T-helper 2 cell treated with Interferon-gamma antibody and Interleukin-4, amounts not matched to agents 5 μg/mL and 100 μg/mL, for 36 hours (primary cell): ENCODE measurements at places on chromosomes 5 and 9.

DNA sequence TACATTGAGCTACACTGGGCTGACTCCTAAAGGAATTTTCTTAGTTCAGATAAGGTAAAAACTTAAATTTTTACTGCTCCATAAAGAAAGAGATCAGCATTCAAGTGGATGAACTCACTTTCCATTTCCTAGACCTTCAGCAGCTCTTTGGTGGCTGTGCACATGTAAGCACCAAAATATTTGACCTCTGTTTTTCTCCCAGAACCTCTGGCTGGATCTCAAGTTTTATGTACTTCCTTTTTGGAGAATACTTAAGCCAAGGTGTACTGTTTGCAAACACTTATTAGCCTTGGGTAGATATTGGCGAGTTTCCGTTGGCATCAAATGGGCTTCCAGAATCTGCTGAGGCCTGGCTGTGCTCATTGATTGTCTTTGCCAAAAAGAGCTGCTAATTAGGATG lies 10.3 kb downstream of the TNC start:
- no peak for DNase-seq

GRCh38 chr5:115480271-115480670 lies 64.3 kb downstream of the FEM1C start:
- no peak for DNase-seq

DNA sequence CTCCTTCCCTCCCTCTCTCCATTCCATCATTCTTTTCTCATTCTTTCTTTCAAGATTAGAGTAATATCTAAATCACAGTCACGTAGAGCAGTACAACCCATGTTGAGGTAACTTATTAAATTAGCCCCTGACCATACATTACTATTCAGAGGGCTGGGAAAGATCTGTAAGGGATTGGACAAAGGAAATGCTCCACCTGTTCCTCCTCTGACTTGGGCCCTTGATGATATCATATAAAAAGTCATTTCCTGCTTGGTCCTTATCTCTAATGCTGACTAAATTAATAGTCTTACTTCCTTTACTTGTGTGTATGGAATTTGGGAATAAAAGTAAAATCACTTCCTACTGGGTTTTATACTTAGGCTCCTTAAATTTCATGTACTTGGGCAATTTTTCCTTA lies 40.8 kb downstream of the SNX18 start:
- DNase-seq, result no peak

- DNase-seq, result no peak
These were observed 77.6 kb downstream of the KIF4B start for GRCh38 chr5:155091063-155091648.

DNA sequence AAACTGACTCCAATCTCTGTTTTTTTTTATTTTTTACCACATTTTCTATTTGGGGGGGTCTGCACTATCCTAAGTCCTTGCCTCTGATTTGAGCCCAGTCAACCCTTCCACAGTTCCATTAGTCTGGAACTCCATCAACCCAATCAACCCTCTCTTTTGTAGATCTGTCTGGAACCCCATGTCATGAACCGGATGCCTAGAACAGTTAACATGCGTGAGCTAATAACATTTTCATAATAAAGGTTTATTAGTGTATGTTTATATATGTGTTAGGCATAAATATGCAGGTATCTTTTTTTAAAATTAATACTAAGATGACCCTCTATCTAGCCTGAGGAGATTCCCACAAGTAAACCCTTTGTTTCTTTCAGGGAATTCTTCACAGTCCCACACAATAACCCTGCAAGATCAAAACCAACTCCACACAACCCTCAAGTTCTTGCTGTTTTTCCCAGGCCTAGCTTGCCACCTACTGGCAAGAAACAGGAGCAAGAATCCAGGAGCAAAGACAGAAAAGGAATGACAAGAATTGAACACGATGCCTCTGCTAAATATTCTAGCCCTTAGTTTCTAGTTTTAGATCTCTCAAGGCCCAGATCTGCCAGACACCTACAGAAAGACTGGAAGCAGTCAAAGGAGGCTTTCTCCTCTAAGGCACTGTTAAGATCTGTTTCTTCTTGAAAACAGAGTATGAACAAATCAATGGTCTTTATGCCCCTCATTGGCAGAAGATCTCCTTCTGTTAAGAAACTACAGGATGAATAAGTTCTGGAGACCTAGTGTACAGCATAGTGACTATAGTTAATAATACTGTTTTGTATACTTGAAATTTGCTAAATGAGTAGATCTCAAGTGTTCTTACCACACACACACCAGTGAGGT lies 100.4 kb downstream of the TRIM36 start:
- DNase-seq, result no peak

DNA sequence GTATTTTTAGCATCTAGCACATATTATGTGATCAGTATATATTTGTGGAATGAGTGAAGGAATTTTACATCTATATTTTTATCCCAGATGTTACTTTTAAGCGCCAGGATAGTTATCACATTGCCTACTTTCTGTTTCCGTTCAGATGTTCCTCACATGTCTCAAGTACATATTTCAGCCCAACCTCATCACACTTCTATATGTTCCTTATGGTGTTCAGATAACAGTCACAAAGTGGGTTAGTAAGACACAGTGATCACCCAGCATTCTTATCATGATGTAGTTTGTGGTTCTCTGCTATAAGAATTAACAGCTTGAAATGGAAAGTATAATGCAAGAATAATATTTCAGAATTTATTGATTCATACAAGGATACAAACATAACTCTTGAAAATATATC lies 170.0 kb upstream of the RASA1 start:
- DNase-seq, result no peak

DNA sequence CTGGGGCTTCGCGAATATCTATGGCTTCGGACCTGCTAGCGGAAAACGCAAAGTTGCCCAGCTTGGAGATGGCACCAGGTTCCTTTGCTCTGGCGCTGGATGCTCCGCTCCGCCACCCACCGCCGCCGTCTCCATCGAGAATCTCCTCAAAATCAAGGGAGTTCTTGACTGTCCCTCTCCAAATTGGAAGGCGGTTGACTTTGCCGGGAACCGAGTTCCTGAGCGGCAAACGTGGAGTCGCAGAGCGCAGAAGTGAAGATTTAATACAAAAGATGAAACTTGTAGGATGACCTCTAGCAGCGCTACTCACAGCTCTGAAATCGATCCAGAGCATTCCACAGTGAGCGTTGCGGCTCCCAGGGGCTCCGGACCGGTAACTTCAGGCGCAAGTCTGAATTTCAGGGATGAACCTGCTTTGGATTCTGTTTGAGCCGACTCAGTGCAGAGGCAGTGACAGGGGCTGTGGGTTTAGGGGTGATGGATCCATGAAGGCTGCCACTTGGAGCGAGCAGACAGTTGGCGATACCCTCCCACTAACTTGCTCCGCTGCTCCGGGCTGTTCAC lies 1641.5 kb upstream of the C9orf72 start:
- DNase-seq, result no peak

- DNase-seq, result no peak
These were observed 210.3 kb upstream of the TNC start for GRCh38 chr9:115328228-115328627.

GRCh38 chr5:172498431-172499129 lies 44.3 kb upstream of the SH3PXD2B start:
- DNase-seq, result no peak

GRCh38 chr9:123929177-123929869 lies 603 bp downstream of the DENND1A start:
- peak; percentile 13 for DNase-seq

DNA sequence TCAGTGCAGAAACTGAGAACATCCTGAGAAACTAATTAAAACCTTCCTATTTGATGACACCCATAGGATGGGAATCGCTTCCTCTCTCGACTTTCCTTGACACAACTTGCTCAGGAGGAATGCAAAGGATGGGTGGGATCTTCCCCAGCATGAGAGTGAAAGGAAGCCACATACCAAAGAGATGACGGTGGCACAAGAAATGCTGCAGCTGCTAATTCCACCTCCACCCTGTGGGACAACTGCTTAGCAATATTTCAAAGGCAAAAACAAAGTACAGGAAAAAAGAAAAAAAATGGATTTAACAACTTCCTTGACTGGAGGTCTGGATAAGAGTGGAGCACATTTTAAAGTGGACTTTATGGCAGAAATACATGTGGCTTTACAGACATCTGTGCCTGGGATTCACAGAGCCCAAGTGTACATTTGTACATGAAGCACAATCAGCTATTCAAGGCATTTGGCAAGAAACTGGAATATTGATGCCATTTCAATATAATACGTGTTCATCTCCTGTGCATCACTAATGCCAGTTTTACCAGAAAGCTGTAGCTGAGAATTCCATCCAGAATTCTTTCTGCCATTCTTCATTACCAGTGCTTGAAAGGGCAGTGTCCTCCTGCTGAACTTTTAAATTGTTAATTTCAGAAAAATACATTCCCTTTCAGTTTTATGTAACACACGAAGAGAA lies 359.2 kb upstream of the ACTBL2 start:
- DNase-seq, result no peak

DNA sequence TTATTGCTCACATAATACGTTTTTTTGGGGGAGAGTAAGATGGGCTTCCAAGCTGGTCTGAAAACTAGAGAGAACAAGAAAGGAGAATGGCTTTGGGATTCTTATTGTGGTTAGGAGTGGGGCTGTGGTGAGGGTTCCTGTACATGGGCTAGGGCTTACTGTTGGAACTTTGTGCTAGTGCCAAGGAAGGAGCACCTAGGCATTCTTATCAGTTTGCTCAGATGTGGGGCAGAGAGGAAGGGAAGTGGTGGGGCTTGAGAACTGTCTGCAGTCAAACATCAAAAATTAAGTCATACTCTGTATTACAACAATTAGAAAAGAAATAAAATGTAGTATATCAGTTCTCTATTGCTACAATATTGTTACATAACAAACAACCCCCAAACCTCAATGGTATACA lies 4.0 kb upstream of the THBS4 start:
- no peak for DNase-seq

GRCh38 chr5:142886956-142887355 lies 116.8 kb downstream of the ARHGAP26 start:
- DNase-seq, result no peak

DNA sequence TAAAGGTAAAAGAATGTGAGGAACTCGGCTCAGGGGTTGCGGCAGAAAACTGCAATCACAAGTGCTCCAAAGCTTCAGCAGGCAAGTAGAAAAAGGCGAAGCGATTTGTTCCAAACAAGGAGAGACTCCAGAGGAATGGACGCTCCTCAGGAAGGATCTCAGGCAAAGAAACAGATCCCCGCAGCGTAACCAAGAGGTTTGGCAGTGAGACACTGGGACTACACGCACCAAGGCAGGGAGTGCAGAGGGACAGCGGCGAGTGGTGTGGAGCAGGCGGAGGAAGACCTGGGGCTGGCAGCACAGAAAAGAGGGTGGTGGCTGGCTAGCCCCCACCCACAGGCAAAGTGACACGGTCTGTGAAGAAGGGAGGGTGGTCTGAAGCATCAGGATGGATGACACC lies 54.7 kb upstream of the GOLPH3 start:
- no peak for DNase-seq

- DNase-seq, result no peak
These were observed 732 bp downstream of the SNAPC3 start for GRCh38 chr9:15423231-15423985.

DNA sequence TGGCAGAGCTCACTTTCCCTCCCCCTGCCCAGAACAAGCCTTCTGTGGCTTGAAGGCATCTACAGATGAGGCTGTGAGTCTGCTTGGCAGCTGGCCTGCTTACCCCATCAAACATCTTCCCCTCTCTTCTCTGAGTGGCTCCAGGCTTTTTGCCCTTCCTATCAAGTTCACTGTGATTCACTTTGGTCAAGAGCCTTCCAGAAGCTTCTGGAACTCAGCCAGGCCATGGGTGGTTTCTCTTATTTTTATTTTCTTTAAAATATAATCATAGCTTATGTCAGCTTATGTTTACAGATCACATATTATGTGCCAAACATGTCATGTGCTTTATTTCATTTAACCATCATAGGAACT lies 267.0 kb downstream of the SEC61B start:
- DNase-seq, result no peak

DNA sequence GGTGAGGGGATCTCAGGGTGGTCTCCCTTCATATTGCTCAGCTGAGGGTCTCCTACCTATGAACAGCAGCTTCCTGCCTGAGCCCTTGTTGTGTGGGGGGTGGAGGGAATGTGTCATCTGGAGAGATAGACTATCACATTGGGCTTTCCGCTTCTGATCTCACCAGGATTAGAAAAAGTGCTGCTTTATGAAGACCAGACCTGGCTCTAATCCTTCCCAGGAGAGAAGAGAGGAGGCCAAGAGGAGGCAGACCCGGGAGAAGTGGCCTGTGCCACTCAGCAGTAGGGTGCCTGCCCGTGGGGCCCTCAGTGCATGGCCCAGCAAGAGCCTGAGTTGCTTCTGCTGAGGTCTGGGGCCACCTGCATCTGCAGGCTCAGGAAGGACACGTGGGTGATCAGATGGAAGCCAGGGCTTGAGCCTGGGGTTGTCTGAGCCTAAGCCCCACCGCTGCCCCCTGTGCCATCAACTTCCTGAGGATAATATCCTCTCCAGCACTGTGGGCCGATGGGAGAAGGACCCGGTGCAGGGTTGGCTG lies 22.1 kb upstream of the COL5A1 start:
- no peak for DNase-seq

GRCh38 chr5:4630031-4630430 lies 510.1 kb upstream of the ADAMTS16 start:
- DNase-seq, result no peak

GRCh38 chr9:93711002-93711401 lies 134.6 kb downstream of the PHF2 start:
- DNase-seq, result no peak

- no peak for DNase-seq
These were observed 1708.8 kb upstream of the C9orf72 start for GRCh38 chr9:29282121-29282520.

DNA sequence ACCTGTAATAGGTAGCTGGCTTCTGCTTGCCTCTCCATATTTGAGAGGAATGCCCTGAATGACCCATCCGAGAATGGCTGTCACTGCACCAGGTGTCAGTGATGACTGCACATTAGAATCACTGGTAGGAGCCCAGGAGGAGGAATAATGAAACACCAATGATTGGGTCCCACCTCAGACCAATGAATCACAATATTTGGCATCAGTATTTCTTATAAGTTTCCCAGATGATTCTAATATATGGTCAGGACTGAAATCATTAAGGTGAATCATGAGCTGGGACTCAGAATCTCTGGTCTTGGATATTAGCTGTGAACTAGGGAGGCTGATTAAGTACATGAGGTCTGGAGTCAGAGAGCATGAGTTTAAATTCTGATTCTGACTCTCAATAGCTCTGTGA lies 23.4 kb downstream of the ARSB start:
- no peak for DNase-seq

DNA sequence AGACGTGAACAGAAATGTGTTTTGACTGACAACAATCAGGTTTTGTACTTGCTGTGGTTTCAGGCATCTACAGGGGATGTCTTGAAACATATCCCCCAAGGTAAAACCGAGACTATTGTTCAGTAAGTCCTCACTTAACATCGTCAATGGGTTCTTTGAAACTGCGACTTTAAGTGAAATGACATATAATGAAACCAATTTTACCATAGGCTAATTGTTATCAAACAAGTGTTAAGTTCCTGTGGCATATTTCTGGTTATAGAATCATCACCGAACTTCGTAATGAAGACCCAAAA lies 16.4 kb upstream of the OMD start:
- DNase-seq, result no peak
